Hematopoietic multipotent progenitor cell treated with erythropoietin and hydrocortisone succinate and interleukin-3 and kit ligand, for 15 days (in vitro differentiated cells): ENCODE measurements at places on chromosomes 2 and 18.

DNA sequence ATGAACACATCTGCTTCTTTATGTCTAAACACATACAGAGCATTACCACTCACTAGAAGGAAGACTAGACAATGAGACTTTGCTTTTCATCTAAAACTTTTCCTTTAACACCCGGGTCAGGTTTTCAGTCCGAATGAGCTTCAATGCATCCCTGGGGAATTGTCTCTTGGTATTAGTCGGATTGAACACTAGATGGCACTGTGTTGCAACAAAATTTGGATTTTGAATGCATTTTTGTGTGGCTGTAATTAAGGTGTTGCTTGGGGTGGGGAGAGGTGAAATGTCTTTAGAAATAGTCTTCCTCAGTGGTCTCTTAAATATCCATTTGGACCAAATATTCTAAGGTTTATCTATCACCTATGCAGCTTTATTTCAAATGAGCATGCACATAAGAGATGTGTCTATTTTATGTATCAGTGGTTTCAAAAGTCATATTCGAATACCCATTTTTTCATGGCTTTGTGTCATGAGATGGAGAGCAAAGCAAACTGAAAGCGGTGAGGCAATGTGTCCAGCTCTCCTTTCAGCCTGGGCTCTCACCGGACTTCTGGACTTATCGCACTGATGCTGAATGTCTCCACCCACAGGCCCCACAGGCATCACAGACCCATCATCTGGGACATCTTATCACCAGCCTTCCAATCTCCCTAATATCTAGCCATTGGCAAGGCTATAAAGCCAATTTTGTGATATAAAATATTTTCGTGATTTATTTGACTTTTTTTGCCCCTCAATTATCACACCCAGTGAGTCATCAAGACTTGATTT, 510.3 kb downstream of the RNF144A start:
- peak; percentile 34 for DNase-seq

DNA sequence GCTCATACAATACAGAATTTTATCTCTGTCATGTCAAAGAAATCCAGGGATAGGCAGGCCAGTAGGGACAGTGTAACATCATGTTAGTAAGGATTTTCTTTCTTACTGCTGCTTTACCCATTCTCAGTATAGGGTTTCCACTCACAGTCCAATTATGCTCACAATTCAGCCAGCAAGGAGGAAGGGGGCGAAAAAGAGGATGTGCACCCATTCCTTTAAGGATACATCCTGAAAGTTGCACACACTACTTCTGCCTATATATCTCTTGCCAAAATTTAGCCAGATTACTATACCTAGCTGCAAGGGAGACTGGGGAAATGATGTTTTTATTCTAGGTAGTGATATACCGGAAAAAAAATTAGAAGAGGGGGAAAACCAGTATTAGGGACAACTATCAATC, 66.1 kb downstream of the BAZ2B start:
- no peak for DNase-seq

DNA sequence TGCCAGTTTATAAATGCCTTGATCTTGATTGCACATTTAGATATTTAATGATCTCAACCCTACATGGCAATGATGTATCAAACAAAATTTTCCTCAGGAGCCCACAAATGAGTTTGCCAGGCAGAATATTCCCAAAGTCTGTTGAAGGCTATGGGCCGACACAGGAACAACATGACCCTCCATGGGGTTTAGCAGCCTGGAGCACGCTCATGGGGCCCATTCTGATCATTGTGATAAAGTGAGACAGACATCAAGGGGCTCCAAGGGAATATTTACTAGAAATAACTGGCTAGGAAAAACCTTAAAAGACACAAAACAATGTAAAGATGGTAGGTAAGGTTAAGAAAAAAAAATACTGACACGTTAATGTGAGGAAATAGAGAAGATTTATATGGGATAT, 485.4 kb downstream of the PLCL1 start:
- no peak for DNase-seq

DNA sequence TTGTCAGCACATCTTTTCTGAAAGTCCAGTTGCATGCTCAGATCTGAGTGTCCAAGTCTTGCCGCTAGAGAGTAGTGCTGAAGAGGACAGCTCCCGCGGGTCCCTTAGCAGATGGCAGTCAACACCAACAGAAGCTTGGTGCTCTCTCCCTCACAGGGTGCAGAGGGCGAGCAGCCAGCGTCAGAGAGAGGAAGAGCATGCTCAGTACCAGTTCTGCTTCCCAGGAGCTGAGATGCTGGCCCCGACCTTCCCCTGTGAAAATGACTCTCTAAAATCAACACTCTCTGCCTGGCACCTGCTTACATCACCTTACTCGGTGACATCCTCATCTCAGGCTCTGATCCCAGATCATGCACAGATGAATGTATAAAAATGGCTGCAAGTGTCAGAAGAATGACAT, 86.0 kb upstream of the TWIST2 start:
- no peak for DNase-seq

- no peak for DNase-seq
Measured at GRCh38 chr2:66255136-66255535, 179.8 kb upstream of the MEIS1 start.

DNA sequence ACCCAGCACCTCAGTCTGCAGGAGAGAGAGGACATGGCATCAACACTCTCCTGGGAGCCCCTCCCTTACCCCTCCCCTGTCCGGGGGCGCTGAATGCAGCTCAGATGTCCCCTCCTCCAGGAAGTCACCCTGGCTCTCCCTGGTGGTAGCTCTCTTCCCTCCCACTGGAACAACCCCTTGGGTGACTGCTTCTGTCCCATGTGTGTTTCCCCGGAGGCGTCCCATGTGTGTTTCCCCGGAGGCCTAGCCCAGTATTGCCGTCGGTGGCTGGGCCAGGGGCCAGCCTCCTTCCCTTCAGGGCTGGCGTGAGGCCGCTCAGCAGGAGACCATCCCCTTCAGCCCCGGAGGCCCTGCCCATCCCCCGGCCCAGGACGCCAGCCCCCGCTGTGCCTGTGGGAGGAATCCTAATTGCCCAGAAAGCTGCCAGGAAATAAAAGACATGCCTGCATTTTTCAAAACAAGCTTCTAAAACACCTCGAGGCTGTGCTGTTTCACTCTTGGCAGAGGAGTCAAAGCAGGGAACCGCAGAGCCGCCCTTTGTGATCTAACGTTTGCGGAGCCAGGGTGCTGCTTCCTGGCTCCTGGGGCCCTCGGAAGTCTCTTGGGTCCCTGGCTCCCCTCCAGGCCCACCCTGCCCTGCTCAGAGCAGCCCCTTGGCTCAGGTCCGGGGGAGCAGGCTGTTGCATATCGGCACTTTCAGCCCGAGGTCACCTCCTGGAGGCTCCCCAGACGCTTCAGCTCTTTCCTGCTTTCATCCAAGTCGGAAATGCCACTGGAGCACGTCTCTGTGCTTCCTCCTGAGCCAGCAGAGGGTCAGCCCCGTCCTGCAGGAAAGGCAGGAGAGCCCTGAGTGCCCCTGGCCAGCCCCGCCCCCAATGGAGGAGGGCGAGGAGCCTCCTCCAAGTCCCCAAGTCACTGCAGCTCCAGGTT, 11.4 kb downstream of the SNED1 start:
- DNase-seq = no peak

DNA sequence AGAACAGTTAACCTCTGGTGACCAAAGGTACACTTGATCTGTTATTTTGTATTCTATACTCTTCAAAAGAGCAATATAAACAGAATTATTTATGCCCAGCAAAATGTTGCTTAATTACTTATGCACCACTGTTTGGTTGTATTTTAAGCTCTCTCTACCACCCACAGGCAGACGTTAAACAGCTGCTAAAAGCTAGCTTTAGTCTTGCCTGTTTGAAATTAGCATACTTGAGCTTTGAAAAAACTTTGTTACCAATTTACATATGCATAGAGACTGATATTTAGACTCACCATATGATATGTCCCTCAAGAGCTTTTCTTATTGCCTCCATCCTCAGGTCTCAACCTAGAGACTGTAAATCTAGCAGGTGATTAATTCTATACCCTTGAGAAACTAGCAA, 426.9 kb downstream of the NR4A2 start:
- no peak for DNase-seq

- DNase-seq = no peak
Measured at GRCh38 chr2:27076323-27076722, 2.1 kb upstream of the EMILIN1 start.
